HTR-8/SVneo (cell line): ENCODE measurements at places on chromosomes 4 and X.

- no peak for DNase-seq
Measured at GRCh38 chr4:153087671-153088194, 116.5 kb upstream of the TRIM2 start.

DNA sequence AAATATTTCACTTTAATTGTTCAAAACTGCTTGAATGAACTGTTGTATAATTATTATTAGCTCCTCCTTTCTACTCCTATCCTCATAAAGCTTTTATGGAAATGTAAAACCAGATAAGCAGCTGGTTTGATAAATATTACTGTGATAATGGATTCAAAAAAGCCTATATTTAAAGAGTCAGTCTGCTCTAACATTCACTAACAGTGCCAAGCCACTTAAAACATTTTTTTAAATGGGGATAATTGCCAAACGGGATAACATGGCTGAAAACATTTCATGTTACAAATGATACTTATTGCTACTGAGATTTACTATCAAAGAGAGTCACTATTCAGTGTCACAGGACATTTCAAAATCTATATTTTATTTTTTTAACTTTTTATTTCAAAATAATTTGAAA lies 17.4 kb downstream of the ARHGAP24 start:
- no peak for DNase-seq

DNA sequence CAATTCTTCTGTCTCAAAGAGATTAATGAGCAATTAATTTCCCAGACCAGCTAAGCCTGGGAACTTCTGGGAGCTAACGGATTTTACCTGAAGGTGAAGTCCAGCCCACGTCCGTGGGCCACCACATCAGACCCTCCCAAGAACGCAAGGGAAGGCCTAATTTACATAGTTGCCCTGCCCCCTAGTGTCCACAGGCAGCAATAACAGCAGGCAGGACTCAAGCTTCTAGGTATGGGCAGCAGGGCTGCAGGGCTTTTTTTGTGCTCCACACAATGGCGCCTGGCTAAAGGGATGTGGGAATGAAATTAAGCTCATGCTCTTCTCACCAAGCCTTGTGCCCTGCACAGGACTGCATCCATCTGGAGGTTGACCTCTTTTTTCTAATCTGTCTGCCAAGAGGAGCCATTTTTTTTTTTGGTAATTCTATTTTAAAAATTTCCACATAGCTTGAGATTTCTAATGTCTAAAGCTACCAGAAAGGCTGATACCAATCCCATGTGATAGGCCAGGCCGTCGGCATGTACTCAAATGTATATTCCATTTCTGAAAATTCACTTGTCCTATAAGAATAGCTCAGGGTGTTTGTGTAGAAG lies 111.9 kb upstream of the TMEM164 start:
- DNase-seq: peak; percentile 21

DNA sequence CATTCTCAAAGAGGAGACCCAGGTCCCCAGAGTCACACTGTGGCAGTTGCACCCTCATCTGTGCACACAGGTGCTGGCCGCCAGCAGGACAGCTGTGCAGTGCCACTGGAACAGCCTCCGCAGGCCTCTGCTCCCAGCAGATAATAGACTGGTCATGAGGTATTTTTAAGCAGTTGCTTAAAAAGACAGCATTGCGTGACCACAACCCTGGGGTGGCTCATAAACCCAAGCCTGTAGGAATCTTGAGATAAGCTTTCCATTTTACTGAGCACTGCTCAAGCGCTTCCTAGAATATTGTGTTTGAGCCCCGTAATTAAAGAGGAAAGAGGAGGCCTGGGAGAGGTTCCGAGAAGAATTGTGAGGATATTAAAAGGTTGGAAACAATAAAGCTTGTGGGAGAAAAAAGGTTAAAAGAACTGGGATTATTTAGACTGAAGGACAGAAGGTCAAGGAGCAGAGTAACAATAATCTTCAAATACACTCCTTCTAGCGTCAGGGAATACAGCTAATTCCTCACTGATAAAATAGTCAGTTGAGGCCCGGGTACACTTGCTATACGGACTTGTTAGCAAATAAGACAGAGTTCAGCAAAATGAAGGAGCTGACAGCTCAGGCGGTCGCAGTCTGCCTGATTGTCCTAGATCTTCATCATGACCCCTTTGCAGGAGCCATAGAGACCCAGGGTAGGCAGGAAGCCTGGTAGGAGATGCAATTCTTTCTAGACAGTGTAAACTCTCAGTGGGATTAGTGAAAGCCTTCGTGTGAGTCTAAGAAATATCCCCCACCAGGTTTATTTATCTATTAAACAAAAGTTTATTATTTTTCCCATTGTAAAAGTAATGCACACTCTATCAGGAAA lies 86.2 kb upstream of the KIT start:
- no peak for DNase-seq

DNA sequence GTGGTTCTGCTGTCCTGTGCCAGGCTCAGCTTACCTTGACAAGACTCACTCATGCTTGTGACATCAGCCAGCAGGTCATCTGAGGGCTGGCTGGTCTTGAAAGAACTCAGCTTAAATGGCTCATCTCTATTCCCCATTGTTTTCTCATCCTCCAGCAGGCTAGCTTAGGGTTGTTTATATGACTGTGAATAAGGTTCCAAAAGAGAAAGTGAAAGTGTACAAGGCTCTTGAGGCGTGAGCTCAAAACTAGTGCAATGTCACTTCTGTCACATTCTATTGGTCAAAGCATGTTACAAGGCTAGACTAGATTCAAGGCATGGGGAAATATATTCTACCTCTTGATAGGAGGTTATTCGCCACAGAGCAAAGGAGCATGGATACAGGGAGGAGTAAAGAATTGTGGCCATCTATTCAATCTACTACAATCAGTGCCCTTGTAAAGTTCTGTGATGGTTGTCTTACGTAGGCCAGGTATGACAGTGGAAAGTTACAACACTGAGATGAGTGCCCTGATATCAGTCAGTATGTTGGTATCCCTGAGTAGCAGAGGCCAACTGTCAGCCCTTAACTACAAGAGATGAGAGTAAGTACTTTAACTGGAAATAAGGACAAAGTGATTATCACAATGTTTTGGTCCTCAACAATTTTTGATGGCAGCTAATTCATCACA lies 19.8 kb upstream of the TMLHE start:
- no peak for DNase-seq
